Fibroblast of upper back skin (primary cell): ENCODE measurements at places on chromosomes 3 and 15.

GRCh38 chr15:38638126-38638525 is 73.5 kb upstream of the RASGRP1 start:
- no peak for DNase-seq

- no peak for DNase-seq
Observed at GRCh38 chr3:84998545-84998944, 39.8 kb downstream of the CADM2 start.

DNA sequence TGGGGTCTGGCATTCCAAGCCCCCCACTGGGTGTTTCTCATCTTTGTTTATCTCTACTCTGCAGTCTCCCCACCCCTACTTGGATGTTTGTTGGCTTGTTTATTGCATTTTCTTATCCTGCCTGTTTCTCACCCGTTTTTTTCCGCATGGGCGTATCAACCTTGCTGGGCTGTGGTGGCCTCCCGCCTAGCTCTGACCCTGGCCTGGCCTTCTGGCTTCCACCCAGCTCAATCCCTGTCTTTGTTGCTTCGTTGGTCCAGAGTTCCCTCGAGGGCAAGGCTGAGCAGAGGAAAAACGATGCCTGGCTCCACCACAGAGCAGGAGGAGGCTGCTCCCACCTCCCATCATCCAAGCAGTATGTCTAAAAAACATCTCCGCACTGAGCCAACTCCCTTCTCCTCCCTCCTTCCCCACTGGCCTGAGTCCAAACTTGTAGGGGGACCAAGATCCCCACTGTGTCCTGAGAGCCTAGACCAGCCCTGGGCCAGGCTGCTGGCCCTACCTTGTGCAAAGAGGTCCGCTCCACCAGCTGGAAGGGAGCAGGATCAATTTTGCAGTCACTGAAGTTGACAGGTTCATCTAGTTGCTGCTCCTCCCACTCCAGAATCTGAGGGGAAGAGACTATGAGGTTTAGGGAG is 9.8 kb downstream of the CLCN2 start:
- no peak for DNase-seq

GRCh38 chr3:40445880-40446279 is 11.3 kb upstream of the RPL14 start:
- no peak for DNase-seq

- no peak for DNase-seq
Observed at GRCh38 chr15:100601617-100602063, 344 bp downstream of the LINS1 start.

- peak; percentile 16 for DNase-seq
Observed at GRCh38 chr3:38835939-38836338, 19.9 kb upstream of the SCN10A start.

GRCh38 chr15:71275098-71275497 is 159.8 kb downstream of the THSD4 start:
- peak; percentile 52 for DNase-seq

DNA sequence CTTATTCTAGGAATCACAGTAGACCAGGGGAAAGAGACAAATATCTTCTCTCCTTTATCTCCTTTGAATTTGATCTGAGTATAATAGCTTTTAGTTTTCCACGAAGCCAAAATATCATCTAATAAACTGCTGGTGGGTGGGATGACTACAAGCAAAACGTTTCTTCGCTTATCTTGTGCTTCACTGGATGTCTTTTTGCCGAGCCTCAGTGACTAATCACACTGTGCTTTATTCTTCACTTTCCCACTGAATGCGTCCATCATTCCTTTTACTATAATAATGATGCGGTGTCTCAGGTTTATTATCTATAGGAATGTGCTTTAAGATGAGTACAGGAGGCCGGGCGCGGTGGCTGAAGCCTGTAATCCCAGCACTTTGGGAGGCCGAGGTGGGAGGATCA is 32.5 kb downstream of the CEP152 start:
- no peak for DNase-seq

DNA sequence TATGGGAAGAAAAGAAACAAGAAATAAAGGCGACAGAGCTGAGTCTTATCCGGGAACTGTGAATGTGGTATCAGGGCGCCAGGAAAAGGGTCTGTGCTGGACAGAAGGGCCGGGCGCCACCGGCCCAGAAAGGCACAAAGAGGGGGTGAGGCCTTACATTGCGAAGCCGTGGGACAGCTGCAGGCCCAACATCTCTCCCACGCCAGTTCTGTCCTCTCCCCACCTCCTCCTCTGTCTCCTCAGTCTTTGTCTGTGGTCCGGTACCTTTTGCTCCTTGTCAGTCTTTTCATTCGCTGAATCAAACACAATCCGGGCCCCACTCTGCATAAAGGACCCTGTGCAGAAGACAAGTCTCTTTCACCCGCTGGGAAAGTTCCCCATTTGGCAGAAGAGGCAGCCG is 81.8 kb downstream of the LRIG1 start:
- DNase-seq = no peak

- DNase-seq = peak; percentile 84
Observed at GRCh38 chr3:183185696-183186095, 23.2 kb upstream of the LAMP3 start.

DNA sequence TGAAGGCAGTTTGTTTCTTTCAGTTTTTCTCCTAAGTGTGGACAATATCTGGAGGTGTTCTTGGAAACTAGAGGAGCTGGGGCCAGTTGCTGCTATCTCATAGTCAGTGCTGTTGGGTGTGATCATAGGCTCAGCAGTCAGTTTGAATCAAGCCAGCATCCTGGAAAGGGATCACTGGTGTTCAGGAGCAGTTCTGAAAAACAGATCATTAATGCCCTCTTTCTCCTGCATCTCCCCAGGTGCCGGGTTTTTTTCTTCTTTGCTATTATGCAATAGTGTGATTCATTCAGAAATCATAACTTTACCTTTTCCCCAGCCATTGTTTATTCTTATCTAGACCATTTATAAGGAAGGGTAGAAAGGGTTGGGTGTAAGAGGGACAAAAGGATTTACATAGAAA is 24.0 kb downstream of the LNP1 start:
- DNase-seq = no peak

DNA sequence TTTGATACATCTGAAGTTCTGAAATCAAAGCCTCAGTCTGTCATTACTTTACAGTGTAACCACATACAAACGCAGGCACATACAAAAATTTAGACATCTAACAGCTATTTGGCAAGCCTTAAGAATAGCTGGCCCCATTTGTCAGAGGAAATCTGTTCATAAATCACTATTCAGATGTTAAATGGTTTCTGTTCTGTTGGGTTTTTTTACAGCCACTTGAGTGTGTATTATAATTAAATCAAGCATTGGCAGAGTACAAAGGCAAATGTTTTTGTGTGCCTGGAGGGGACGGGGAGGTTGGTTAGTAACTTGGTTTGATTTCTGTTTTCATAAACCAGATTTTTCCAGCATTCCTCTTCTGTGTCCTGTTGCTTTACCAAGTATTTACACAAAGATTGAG is 24.1 kb downstream of the PIGB start:
- peak; percentile 19 for DNase-seq

GRCh38 chr3:184472723-184473428 is 88.7 kb upstream of the EPHB3 start:
- no peak for DNase-seq

DNA sequence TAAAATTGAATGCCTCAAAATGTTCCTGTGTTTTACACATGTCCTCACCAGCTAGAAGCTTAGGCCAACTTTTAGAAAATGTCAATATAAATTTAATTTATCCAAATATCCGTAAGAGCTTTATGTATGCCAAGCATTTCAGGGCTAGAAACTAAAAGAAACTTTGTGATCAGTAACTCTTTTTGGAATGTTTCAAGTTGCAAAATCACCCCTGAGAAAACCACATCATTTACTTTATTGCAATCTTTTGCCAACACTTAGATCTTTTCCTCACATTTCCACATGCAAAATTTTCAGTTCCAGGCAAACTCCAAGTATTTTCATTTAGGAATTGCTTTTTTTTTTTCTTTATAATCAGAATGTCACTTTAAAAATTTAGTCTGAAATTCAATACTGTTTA is 20.1 kb upstream of the IGF1R start:
- DNase-seq = peak; percentile 32

- DNase-seq = no peak
Observed at GRCh38 chr3:190281308-190282051, 40.8 kb downstream of the CLDN1 start.

DNA sequence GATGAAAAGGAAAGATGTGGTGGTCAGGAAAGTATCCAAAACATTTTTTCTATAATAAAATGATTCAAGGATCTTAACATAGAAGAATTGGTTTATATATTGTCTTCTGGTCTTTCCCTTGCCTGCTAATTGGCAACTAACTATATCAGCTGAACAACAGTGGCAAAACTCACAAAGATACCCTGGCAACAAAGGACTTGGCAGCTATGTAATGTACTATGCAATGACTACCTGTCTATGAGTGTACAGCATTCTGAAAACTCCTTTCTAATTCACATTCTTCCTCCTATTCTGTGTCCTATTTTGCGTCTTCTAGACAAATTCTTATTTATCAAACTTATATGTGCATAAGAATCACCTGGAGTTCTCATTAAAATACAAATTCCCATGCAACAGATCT is 15.7 kb upstream of the SERPINI2 start:
- no peak for DNase-seq

GRCh38 chr3:58769065-58769464 is 102.5 kb upstream of the FAM3D start:
- DNase-seq = no peak

DNA sequence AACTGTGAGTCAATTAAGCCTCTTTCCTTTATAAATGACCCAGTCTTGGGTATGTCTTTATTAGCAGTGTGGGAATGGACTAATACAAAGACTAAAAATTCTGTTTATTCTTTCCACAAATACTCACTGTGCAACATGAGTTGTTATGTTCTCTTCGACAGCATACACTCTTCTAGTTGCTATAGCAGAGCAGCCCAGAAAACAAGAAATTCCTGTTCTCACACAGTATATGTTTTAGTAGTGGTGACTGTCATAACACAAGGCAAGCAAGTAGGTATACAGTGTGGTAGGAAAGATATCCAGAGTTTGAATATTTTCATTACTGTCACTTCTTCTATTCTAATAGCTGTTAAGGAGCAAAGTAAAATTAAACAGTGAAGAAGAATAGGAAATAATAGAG is 453.3 kb downstream of the ROBO1 start:
- DNase-seq = no peak
